Activated T-cell treated with anti-CD3 and anti-CD28 coated beads for 24 hours (primary cell): ENCODE measurements at places on chromosomes 3 and 15.

GRCh38 chr15:38652998-38653397 is 88.4 kb upstream of the RASGRP1 start:
- peak; percentile 43 for DNase-seq

DNA sequence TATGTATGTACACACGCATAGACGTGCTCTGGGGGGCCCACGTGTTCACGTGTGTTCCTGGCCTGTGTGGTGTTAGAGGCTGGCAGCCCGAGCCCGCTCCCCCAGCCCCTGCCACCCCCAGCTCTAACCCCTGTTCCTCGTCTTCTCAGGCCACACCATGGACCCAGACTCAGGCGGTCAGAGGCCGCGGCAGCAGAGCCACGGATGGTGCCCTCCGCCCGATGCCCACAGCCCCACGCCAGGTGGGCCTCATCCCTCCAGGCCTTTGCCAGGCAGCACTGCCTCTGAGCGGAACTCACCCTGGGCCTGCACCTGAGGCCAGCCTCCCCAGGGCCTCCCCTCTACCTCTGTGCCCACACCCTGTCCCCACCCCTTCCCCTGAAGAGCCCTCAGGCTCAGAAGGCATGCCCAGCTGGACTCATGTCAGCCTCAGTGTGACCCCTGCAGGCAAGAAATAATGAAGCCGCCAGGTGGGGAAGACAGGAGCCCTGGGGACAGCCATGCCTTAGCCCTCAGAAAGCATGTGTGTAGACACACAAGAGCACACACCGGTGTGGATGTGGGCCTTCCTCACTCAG is 16.4 kb upstream of the GNAT1 start:
- no peak for DNase-seq

DNA sequence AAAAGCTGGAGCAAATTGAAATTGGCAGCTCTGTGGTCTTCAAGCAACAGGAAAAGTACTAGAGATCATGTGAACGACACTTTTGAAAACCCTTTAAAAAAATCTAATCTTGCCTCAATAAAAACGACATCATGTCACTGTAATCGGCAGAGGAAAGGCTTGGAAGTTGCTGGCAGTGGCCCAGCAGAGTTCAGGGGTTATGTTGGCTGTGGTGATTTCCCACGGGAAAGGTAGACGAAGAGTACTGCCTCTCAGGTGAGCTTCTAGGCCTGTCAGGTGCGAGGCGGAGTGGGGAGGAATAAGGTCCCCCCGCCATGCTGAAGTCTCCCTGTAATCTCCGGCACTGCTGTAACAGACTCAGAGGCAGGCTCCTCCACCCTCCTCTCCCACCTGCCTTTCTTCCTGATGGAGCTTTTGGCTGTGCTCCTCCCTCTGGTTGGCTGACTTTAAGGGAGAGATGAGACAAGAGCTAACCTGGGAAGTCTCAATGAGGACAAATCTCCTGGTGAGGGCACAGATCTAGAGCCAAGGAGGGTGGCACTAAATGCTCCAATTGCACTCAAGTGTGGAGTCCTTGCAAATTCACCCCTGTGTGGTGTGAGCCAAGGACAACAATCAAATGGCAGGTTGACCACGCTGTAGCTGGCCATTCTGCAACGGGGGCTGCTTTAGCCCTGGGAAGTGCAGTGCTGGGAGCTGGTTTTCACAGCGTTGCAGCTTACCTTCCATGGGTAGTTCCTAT is 18.7 kb upstream of the HES1 start:
- no peak for DNase-seq

GRCh38 chr15:61100512-61100911 is 128.6 kb downstream of the RORA start:
- DNase-seq, result no peak

GRCh38 chr15:43238671-43239131 is 17.9 kb upstream of the EPB42 start:
- no peak for DNase-seq

DNA sequence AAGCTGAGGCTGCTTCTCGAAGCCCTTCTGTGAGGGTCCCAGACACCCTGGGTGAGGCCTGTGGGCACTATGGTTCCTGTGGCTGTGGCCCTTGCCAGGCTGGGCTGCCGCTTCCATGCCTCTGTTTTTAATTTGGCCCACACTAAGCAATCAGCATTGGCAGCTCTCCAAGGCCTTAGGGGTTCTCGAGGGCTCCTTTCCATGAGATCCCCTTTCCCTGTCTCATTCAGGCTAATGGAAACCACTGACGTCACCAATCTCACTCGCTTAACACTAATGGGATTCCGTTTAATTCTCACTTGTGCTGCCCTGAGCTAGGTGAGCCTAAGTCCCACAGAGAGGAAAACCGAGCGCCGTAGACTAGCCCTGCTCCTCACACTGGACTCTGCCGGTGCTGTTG is 60.2 kb upstream of the RAB6B start:
- no peak for DNase-seq

GRCh38 chr3:19467761-19468160 is 319.5 kb downstream of the KCNH8 start:
- no peak for DNase-seq

- no peak for DNase-seq
Measured at GRCh38 chr15:78182336-78182700, 33.2 kb downstream of the IDH3A start.

- DNase-seq, result no peak
Measured at GRCh38 chr3:180755556-180755955, 76.3 kb upstream of the CCDC39 start.

- DNase-seq, result no peak
Measured at GRCh38 chr3:127794402-127794801, 27.9 kb downstream of the MGLL start.

- no peak for DNase-seq
Measured at GRCh38 chr3:177810162-177810623, 612.9 kb upstream of the TBL1XR1 start.

GRCh38 chr3:138363322-138363721 is 14.9 kb downstream of the MRAS start:
- DNase-seq, result no peak

- DNase-seq, result no peak
Measured at GRCh38 chr3:148068466-148068865, 629.2 kb upstream of the AGTR1 start.

DNA sequence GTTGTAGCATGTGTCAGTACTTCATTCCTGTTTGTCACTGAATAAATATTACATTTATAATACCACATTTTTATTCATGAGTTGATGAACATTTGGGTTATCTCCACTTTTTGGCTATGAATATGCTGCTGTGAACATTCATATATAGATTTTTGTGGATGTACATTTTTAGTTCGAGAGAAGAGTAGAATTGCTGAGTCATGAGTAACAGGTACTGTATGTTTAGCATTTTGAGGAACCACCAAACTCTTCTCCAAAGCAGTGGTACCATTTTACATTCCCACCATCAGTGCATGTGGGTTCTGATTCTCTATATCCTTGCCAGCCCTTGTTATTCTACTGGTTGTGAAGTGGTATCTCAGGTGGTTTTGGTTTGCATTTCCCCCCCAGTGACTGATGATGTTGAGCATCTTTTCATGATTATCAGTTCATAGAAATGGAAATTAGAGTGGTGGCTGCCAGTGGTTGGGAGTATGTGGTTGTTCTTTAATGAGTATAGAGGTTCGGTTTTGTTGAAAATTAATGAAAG is 59.6 kb downstream of the CCDC66 start:
- DNase-seq, result no peak

DNA sequence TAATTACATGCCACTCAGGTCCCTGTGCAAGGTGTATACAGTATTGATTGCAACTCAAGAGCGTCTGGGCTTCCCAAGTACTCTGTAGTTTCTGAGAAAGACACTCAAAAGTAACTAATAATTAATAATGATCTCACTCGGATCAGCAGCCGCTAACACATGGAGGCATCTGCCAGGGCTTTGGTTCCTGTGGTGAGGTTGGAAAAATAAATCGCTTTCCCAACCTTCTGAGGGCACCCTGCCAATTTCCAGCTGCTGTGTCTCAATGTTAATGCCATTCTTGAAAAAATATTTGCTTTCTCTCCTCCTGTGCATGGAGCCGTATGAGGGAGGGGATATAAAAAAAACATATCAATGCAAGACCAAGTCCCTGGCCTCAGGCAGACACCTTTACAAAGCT is 116.5 kb upstream of the SLC2A2 start:
- no peak for DNase-seq
